Stimulated activated memory B cell treated with anti-CD40 and anti-IgM and Interleukin-4, amounts not matched to agents 10 μg/mL and 1 μg/mL and 100 μg/mL, for 72 hours (primary cell): ENCODE measurements at places on chromosomes 16 and 17.

- peaks cover 50% of the 10 kb centered on the region for H3K4me1 ChIP-seq
- H3K27ac ChIP-seq: peak overlapping the region; percentile 93
- H3K36me3 ChIP-seq: peaks cover 34% of the 10 kb centered on the region
- H3K4me3 ChIP-seq: no peak overlapping the region
Measured at GRCh38 chr17:18920911-18921441, 31.0 kb upstream of the SLC5A10 start.

DNA sequence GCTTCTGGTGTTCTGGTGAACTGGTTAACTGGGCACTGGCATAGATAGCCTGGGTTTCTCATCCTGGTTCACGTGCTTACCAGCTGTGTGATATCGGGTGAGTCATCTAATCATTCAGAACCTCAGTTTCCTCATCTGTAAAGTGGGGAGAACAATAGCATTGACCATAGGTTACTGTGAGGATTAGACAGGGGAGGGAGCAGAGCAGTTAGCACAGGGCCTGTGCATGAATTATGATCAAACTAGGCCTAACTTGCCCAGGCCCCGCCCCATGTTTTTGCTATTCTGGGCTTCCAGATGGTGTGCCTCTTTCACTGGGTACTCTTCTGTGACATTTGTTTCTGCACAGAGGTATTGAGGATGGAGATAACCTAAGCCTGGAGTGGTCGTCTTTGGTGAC is 4.6 kb upstream of the KLHL36 start:
- peak overlapping the region; percentile 91 for H3K27ac ChIP-seq
- no peaks in the 10 kb centered on the region for H3K27me3 ChIP-seq
- no peak overlapping the region for H3K4me3 ChIP-seq
- ATAC-seq: no peak

- no peaks in the 10 kb centered on the region for H3K27me3 ChIP-seq
- no peak overlapping the region for H3K27ac ChIP-seq
- H3K4me1 ChIP-seq: peaks cover 20% of the 10 kb centered on the region
Measured at GRCh38 chr17:21251337-21252010, 1.7 kb downstream of the NATD1 start.

- H3K27me3 ChIP-seq: no peaks in the 10 kb centered on the region
- no peak overlapping the region for H3K4me3 ChIP-seq
- peaks cover 11% of the 10 kb centered on the region for H3K36me3 ChIP-seq
- no peak overlapping the region for H3K27ac ChIP-seq
Measured at GRCh38 chr17:50863221-50863843, 2.8 kb downstream of the TOB1 start.

DNA sequence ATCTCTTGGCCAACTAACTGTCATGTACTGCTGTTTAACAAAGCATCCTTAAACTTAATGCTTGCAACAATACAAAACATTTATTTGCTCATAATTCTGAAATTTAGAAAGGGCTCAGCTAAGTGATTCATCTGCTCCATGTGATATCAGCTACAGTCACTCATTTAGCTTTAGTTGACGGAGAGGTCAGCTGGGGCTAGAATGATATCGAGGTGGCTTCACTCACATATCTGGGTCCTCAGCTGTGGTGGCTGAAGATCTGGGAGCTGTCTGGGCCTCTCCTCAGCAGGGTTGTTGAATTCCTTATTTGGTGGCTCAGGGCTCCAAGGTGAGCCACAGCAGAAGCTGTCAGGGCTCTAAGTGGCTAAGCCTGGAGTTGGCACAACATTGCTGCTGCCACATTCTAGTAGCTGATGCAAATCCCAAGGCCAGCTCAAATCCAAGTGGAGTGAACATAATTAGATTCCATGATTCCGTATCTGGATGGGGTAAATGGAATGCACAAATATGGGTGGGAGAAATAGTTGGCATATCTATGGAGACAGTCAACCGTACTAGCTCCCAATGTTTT is 62.8 kb downstream of the HS3ST3A1 start:
- H3K4me1 ChIP-seq: no peaks in the 10 kb centered on the region
- H3K4me3 ChIP-seq: no peak overlapping the region
- no peak overlapping the region for H3K27ac ChIP-seq
- ATAC-seq: no peak
- no peaks in the 10 kb centered on the region for H3K36me3 ChIP-seq

GRCh38 chr17:40312131-40312731 is 3.3 kb downstream of the RARA start:
- H3K4me3 ChIP-seq: no peak overlapping the region
- no peaks in the 10 kb centered on the region for H3K27me3 ChIP-seq
- peak overlapping the region; percentile 65 for H3K27ac ChIP-seq
- H3K36me3 ChIP-seq: no peaks in the 10 kb centered on the region

DNA sequence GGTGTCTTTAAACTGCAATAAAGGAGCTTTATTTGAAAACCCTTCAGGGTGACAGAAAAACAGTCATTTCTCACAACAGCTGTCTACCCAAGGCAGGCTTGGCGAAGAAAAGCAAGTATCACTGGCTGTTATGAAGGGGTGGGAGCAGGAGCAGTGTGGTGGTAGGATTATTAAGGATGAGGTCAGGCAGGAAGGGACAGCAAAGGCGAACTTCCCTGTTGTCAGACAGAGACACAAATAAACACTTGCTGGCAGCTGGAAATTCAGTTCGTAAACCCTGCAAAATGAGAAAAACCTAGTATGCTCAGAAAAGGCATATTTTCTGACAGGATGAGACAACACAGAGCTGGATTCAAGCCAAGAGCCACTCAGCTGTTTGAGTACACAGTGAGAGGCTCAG is 416.3 kb upstream of the CDH5 start:
- no peaks in the 10 kb centered on the region for H3K36me3 ChIP-seq
- ATAC-seq: no peak
- H3K27ac ChIP-seq: no peak overlapping the region
- no peaks in the 10 kb centered on the region for H3K4me1 ChIP-seq
- no peak overlapping the region for H3K4me3 ChIP-seq

DNA sequence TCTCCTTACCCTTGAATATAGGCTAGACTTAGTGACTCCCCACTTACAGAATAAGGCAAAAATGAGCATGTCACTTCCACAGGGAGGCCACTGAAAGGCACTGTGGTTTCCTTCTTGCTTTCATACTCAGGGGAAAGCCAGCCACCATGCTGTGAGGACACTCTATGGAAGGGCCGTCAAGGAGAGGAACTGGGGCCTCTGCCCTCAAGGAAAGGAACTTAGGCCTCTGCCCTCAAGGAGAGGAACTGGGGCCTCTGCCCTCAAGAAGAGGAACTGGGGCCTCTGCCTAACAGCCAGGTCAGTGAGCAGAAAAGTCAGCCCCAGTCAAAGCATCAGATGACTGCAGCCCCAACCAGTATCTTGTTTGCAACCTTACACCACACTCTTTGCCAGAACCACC is 30.1 kb downstream of the VPS35 start:
- ATAC-seq: peak; percentile 98
- H3K36me3 ChIP-seq: peaks cover 24% of the 10 kb centered on the region
- H3K4me3 ChIP-seq: no peak overlapping the region
- H3K27me3 ChIP-seq: no peaks in the 10 kb centered on the region

DNA sequence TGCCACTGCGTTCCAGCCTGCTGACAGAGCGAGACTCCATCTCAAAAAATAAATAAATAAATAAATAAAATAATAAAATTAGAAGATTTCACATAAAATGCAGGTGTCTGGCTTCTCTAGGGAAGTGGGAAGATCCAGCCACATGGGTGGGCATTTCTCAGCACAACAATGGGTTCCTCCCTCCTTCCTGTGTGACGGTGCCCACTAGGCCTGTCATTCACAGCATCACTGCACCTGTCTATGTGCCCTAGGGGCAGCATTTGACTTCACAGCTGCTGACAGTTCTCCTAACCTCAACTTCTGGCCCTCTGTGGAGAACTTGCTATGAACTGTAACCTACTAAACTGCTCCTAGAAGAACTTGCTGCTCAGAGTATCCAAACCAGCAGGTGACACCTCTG is 3.0 kb downstream of the ABHD15 start:
- no peaks in the 10 kb centered on the region for H3K27me3 ChIP-seq
- H3K4me1 ChIP-seq: peaks cover 49% of the 10 kb centered on the region
- no peak for ATAC-seq
- no peak overlapping the region for H3K4me3 ChIP-seq
- H3K27ac ChIP-seq: peak overlapping the region; percentile 37

DNA sequence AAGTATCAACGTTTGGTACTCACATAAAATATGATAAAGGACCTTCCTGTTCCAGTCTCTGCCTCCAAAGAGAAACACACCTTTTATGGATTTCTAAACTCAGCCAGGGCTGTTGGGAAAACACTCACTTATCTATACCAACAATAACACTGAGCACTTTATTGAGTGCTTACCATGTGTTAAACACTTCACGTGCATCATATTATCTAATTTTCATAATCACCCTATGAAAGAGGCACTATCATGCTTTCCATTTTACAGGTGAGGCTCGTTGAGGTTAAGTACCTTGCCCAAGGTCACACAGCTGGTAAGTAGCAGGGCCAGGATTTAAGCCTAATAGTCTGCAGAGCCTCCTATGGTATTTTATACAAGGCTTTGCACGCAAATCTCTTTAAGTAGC is 251.5 kb upstream of the SOX9 start:
- H3K27me3 ChIP-seq: no peaks in the 10 kb centered on the region
- H3K36me3 ChIP-seq: no peaks in the 10 kb centered on the region
- H3K27ac ChIP-seq: no peak overlapping the region

DNA sequence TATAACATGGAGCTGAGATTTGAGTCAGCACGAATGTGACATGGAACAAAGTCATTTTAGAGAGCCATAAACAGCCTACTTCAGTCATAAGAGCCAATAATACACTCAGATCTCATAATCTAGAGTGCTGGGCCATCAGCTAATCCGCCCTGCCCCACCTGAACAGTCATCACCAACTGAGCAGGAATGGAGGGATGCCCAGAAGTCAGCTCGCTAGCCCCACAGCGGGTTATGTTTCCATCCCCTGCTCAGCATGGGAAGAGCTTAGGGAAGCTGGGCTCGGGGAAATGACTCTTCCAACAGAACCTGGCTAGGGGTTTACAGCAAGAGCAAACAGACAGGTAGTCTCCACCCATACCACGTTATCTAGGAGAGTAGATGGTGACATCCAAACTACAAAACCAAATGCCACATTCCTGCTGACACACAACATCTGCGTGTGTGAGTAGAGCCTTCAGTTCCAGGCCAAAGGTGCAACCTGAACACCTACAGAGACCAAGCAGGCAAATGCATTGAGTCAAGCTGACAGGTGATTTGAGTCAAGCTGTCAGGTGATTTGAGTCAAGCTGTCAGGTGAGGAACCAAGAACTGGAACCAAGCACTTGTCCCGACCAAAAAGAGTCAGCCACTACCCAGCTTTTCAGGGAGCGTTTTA is 2.0 kb downstream of the TMEM11 start:
- peaks cover 45% of the 10 kb centered on the region for H3K4me1 ChIP-seq
- H3K27ac ChIP-seq: peak overlapping the region; percentile 40
- peak overlapping the region; percentile 23 for H3K4me3 ChIP-seq
- no peaks in the 10 kb centered on the region for H3K27me3 ChIP-seq
- H3K36me3 ChIP-seq: peaks cover 7% of the 10 kb centered on the region

DNA sequence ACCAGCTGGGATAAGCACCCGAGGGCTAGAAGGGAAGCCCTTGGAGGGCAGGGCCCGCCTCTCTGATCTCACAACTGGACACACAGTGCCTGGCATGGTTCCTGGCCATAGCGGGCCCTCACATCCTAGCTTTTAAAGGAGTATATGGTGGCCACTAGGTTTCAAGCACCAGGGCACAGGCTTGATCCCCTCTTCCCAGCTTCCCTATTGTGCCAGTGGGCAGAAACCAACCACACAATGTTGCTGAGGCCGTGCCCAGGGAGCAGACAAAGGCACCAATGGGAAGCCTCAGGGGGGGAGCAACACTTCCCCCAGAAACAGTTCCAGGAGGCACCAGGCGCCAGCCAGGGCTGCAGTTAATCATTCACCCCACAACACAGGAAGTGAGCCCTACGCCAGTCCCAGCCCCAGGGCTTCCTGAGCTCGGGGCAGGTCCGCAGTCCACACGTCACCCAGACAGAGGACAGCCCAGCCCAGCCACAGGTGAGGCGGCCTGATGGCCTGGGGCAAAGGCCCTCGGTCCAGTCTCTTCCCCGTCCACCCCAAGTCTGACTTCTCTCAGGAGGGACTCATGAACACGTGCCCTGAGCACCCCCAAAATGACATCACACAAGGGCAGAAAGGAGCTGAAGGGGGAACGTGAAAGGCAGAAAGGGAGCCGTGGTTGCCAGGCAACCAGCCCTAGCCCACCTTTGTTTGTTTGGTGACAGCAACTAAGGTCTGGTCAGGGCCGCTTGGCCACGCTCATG is 12.8 kb downstream of the SMIM5 start:
- peaks cover 44% of the 10 kb centered on the region for H3K36me3 ChIP-seq
- ATAC-seq: peak; percentile 91
- H3K4me1 ChIP-seq: peaks cover 13% of the 10 kb centered on the region
- H3K27me3 ChIP-seq: no peaks in the 10 kb centered on the region

DNA sequence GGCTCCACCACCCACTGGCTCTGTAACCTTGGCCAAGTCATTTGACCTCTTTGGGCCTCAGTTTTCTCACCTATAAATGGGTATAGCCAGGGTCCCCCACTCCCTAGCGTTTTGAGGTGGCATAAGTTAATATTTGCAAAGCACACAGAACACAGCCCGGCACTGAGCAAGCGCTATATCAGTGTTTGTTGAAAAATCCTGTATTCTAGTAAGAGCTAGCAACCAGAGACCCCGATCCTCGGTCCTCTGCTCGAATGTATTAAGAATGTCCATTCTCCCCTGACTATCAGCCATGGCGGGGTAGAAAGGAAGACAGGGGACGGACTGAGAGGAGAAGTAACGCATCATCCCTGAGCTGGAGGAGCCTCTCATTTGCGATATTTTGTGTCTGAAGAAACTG is 131.2 kb downstream of the IRF8 start:
- H3K4me3 ChIP-seq: no peak overlapping the region
- no peak overlapping the region for H3K27ac ChIP-seq
- ATAC-seq: no peak
- peaks cover 7% of the 10 kb centered on the region for H3K4me1 ChIP-seq
